Activated naive CD4-positive, alpha-beta T cell treated with anti-CD3 and anti-CD28 coated beads, Interleukin-2, amount 50 U/mL, for 16 hours (primary cell): ENCODE measurements at places on chromosomes 12 and 14.
A peak's percentile ranks its signal among the peaks of the same experiment; 100 is the strongest.

- DNase-seq: no peak
Observed at GRCh38 chr12:30880061-30880460, 46.5 kb upstream of the TSPAN11 start.

DNA sequence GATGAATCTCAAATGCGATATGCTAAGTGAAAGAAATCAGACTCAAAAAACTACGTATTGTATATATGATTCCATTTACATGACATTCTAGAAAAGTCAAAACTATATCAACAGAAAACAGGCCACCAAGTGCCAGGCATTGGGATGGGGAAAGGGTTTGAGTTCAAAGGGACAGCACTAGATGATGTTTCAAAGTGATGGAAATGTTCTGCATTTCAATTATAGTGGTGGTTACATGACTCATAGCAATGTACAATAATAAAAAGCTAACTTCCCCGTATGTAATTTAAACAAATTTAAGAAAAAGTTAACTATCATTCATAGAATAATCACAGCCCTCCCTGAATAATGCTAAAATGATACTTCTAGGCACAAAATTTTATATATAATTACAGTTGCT, 13.5 kb downstream of the HECTD1 start:
- no peak for DNase-seq

DNA sequence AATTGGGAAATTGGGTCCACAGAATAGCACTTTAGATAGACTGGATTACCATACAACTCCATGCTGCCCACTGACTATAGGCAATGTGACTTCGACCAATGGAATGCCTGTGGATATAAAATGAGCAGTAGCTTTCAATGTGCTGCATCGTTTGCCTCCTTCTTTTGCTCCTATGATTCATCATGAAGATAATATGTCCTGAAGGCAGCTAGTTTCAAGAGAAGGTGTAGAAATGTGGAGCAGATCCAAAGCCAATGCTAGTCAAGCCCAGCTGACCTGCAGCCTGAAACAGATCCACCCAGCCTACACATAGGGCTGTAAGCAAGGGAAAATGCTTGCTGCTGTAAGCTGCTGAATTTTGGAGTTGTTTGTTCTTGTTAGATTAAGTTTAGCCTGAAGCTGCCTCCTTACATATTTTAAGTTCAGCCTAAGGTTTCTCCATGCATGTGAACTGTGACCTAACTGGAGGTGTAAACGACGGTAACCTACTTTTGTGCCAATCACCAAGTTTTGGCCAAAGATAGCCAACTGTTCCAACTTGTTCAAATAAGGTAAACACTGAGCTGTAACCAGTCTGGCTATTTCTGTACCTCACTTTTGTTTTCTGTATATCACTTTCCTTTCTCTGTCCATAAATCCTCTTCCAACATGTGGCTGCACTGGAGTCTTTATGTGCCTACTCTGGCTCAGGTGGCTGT, 169.1 kb upstream of the AVPR1A start:
- DNase-seq: no peak

GRCh38 chr14:99521176-99522024, 40.2 kb downstream of the CCNK start:
- DNase-seq: no peak

GRCh38 chr12:125247477-125247876, 182.2 kb downstream of the AACS start:
- DNase-seq: no peak

DNA sequence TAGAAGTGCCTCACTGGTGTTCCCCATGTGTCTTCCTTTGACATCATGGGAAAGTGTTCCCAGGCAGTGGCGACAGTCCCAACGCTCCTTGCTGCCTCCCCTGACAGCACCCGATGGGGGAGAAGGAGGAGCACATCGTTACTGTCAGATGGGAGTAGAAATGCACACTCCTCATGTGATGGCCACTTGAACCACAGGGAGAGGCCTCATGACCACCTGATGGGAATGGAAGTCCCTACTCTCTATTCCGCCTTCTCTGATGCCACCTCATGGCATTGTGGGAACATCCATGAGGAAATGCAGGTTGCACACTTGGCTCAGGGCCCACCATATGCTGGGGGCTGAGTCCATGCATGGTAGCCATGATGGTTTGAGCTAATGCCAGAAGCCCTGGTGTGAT, 14.3 kb upstream of the CORO1C start:
- DNase-seq: no peak

GRCh38 chr14:95226801-95227200, 69.5 kb upstream of the DICER1 start:
- no peak for DNase-seq

DNA sequence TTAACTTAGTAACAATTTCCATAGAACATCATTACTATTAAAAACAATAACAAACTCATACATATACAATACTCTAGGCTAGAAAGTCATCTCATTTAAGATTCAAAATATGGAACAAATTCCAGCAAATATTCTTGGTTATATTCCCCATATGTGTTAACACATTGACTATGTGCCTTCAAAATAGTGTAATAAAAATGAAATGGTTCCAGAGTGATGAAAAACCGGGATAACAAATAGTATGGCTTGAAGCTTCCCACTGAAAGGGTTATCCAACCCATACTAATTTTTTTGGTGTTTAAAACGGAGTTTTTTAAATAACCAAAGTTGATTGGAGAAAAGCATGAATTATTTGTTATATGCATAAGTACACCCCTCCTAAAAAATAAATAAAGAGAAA, 5.3 kb downstream of the LRIG3 start:
- no peak for DNase-seq

DNA sequence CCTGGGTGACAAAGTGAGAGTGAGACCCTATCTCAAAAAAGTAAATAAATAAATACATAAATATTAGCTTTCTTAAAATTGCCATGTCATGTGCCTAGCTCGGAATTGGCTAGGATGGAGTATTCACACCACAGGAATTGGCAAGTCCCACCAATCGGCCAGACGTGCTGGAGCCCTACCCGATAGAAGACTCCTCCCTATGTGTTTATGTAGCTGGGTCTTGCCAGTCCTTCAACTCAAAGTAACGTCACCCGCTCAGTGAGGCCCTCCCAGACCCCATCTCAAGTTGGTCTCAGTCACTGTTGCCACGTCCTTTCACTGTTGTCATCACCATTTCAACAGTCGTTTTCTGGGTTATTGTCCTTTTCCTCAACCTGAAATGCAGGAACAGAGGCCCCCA, 20.2 kb downstream of the VRTN start:
- DNase-seq: no peak

DNA sequence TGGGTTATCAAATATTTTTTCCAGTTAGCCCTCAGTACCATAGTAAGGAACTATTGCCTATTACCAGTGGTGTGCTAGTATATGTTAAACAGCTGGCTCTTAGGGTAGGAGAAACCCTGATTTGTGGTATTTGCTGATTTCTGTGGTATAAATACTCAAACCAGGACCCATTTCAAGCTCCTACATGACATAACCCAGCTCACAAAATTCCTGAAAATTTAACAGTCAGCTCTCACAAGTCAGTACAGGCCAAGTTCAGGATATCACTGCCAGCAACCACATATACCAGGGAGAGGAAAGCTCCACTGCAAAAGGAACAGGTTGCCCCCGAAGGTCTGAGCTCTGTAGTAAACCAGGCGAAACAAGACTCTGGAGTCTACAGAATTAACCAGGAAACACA, 315.3 kb downstream of the NOVA1 start:
- DNase-seq: no peak

GRCh38 chr14:104078031-104078455, 7.5 kb upstream of the ASPG start:
- peak; percentile 85 for DNase-seq

DNA sequence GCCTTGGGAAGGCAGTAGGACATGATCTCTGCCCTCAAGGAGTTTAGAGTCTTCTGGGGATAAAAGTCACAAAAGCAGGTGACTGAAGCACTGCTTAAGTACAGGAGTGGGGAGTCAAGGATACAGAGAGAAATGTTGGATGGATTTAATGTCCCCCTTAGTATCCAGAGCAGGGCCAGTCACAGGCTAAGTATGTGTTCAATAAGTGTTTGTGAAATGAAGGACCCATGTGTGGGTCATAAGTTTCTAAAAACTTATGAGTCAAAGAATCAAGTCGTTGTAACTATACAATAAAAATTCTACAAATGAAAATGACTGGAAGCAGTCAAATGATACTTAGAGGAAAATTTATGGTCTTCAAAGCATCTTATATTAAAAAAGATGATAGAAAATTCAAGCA, 25.1 kb downstream of the KRT80 start:
- no peak for DNase-seq

DNA sequence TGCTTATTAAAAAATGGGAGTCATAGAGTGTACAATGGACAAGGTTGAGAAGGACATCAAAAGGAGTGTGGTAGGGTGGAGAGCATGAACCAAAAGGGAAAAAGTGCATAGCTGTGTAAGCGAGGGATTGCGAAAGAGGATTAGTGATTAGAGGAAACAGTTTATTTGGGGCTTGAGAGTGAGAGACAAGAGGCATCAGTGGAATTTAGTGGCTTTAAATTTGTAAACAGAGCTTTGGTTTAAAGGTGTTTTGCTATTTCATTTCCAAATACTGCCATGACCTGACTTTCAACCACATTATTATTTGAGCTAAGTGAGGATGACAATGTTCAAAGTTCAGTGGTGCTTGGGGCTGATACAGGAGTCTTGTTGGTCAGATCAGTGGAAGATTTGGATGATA, 53.4 kb downstream of the SLC16A7 start:
- no peak for DNase-seq

- no peak for DNase-seq
Observed at GRCh38 chr12:21604245-21605101, at the start of gene GYS2. Gene GYS2 (minus strand): TSS chr12:21604847. CDS start chr12:21604592, 255 bp downstream.

- DNase-seq: peak; percentile 2
Observed at GRCh38 chr12:109741286-109741969, 27.8 kb downstream of the FAM222A start.

DNA sequence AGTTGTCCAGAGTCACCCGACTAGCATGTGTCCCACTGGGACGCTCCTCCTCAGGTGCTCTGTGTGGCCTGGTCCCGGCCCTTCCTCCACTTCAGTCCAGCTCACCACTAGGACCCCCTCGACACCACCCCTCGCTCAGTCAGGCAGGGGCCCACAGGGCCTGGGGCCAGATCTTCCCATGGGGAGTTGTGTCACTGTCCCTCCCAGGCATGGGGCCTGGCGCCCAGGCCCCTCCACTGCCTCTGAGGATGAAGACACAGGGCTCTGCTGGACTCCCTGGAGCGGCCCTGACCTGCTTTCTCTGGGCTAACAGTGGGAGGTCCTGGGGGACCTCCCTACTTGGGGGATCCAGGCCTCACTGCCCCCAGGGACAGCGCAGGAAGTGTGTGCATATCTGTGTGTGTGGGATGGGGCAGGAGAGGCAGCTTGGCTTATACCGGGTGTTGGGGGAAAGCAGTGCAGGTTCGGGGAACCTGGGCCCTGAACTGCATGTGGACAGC, 43.8 kb downstream of the KRT80 start:
- DNase-seq: no peak

DNA sequence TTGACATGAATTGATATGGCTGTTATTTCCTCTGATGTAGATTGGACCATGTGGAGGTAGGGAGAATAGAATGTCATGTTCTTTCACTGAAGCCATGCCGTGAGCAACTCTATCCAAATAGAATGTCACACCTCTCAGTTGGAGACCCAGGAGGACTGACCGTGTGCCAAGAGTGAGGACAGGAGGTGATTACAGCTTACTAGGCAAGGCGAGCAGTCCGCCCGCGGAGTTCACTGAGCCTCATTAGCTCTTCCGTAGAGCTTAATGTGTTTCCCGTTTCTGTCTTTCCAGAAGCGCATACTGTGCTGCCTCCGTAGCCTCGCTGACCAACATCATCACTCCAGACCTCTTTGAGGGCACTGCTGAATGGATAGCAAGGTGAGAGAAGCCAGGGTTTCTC, 45.6 kb downstream of the FNTB start:
- DNase-seq: no peak

DNA sequence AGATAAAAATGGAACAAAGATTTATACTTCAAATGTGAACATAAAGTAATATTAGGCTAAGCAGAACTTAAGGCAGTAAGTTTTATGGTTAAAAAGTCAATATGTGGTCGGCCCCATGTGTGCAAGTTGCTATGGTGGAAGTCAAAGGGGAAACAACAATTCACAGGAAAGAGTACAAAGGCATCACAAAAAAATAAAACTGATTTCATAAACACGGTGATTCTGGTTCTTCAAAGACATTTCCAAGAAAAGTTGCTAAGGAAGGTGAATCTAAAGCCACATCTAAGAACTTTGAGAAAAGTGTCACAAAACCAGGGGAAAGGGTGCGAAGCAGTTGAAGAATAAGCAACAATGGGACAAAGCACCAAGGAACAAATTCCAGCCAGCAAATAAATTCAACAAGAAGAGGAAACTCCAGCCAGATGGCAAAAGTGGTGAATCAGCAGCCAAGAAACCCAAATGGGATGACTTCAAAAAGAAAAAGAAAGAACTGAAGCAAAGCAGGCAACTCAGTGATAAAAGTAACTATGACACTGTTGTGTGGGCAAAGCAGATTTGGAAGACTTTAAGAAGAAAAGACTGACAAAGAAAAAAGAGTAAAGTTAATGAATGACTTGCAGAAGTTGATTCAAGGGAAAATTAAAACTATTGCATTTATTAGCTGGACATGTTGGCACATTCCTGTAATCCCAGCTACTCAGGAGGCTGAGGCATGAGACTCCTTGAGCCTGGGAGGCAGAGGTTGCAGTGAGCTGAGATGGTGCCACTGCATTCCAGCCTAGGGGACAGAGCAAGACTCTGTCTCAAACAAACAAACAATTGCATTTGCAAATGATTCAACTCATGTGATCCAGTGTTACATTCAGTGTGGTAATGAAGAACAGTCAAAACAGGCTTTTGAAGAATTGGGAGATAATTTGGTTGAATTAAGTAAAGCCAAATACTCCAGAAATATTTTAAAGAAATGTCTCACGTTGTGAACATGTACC, 19.5 kb downstream of the PTGDR start:
- no peak for DNase-seq

DNA sequence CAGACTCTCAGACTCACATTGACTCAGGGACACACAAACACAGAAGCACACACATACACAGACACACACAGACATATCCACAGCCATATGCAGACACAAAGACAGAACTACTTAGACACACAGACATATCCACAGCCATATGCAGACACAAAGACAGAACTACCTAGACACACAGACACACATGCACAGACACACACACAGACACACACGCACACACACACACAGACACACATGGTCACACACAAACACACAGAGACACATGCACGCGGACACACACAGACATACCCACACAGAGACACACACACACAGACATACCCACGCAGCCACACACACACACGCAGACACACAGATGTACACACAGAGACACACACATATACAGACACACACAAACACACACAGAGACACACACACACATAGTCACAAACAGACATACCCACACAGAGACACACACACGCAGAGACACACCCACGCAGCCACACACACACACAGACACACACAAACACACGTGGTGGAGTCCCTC, 25.7 kb downstream of the SERPINA1 start:
- no peak for DNase-seq
